Vagina (tissue), 2 donors: ENCODE measurements at places on chromosomes 6 and 20.

DNA sequence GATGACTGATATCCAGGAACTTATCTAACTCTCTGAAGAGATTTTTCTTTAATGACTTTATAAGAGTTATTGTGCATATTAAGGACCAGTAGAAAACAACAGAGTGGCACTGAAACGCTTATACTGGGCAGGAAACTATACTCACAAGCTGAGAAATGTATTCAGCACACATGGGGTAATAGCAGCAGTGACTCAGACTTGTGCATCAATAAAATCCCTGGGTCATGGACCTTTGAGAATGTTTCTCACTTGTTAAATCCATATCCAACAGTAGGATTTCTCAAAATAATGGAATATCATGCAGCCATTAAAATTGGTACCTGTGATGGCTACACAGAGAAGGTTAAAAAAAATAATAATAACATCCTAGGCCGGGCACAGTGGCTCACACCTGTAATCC is 219.5 kb downstream of the BTBD9 start:
- no peak overlapping the region for H3K27ac ChIP-seq
- no peaks in the 10 kb centered on the region for H3K4me1 ChIP-seq
- H3K4me3 ChIP-seq = no peak overlapping the region
- no peaks in the 10 kb centered on the region for H3K27me3 ChIP-seq
- no peaks in the 10 kb centered on the region for H3K36me3 ChIP-seq

DNA sequence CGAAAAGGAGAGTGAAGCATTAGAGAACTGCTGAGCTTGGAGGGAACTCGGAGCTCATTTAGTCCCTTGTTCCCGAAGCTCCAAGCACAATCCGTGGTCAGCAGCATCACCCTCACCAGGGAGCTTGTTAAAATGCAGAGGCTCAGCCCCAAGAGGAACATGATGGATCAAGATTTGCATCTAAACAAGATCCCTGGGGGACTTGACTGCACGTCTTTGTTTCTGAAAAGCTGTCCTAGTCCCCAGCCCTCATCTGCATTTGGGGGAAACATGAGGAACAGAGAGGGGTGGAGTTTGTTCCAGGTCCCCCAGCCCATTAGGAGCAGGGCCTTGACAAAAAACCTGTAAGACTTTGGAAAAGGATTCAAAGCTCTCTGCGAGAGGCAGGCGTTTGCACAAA is 4.1 kb upstream of the LBP start:
- H3K27me3 ChIP-seq = no peaks in the 10 kb centered on the region
- DNase-seq = no peak
- no peak overlapping the region for H3K4me3 ChIP-seq
- no peaks in the 10 kb centered on the region for H3K36me3 ChIP-seq
- H3K4me1 ChIP-seq = peaks cover 15% of the 10 kb centered on the region
- no peak overlapping the region for H3K27ac ChIP-seq

DNA sequence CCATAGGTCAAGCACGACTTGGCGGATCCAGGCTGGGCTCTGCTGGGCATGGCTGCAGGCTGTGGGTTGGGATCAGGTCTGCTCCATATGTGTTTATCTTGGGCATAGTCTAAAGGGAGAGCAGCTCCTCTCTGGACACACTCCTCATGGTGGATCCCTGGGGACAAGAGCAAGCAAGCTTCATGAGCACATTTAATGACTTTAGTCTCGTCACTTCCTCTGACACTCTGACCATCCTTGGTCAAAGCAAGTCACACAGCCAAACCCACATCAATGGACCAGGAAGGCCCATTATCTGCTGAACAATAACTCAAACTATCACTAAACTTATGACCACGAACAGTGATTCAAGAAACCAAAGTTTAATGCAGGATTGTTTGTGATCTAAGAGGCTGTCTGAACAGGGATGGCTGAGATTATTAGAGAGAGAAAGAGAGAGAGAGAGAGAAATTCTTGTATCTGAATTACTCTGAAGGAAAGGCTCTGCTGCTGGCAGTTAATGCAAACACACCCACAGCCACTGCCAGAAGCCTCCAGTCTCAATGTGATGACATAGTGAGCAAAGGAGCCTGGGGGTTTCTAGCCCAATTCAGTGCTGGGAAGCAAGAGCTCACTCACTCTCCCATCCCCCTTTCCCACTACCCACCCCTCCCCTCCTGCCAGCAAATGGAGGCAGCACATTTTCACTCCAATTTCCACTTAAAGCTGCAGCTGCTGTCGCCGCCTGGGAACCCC is 490.2 kb upstream of the SULF2 start:
- no peak overlapping the region for H3K27ac ChIP-seq
- peaks cover 8% of the 10 kb centered on the region for H3K4me1 ChIP-seq
- no peaks in the 10 kb centered on the region for H3K27me3 ChIP-seq

DNA sequence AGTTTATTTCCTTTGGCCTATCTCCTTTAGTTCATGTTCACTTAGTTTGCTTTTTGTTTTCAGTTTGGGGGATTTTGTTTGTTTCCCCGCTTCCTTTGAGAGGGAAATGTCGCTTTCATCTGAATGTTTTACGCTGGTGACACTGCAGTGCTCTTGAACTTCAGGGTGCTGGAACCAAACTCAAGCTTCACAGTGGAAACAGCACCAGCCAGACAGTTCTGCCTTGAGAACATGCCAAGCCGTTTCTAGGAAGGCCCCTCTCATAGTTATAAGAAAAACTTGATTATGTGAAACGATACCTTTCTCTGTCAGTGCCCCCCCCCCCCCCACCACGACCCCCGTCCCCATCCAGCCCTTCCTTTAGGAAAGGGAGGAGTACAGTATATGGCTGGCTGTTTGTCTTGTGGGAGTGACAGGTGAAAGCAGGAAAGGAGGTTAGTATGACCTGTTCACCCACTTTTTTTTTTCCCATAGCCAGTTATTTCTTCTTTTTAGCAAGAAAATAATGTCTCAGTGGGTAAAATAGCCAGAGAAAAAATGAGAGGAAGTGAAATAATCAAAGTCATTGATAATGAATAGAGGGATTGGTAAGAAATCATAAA is 130.1 kb downstream of the LRRC1 start:
- H3K4me1 ChIP-seq = peaks cover 31% of the 10 kb centered on the region
- no peaks in the 10 kb centered on the region for H3K27me3 ChIP-seq
- no peak for DNase-seq
- no peak overlapping the region for H3K4me3 ChIP-seq

GRCh38 chr20:45080867-45081624 is 19.9 kb downstream of the KCNS1 start:
- no peak overlapping the region for H3K4me3 ChIP-seq
- no peaks in the 10 kb centered on the region for H3K27me3 ChIP-seq
- no peaks in the 10 kb centered on the region for H3K4me1 ChIP-seq
- no peak for DNase-seq
- peaks cover 21% of the 10 kb centered on the region for H3K36me3 ChIP-seq

GRCh38 chr6:16224409-16224808 is 14.0 kb upstream of the GMPR start:
- H3K27ac ChIP-seq = no peak overlapping the region
- H3K4me3 ChIP-seq = no peak overlapping the region
- H3K27me3 ChIP-seq = no peaks in the 10 kb centered on the region
- peaks cover 3% of the 10 kb centered on the region for H3K4me1 ChIP-seq
- H3K36me3 ChIP-seq = no peaks in the 10 kb centered on the region
- DNase-seq = no peak

DNA sequence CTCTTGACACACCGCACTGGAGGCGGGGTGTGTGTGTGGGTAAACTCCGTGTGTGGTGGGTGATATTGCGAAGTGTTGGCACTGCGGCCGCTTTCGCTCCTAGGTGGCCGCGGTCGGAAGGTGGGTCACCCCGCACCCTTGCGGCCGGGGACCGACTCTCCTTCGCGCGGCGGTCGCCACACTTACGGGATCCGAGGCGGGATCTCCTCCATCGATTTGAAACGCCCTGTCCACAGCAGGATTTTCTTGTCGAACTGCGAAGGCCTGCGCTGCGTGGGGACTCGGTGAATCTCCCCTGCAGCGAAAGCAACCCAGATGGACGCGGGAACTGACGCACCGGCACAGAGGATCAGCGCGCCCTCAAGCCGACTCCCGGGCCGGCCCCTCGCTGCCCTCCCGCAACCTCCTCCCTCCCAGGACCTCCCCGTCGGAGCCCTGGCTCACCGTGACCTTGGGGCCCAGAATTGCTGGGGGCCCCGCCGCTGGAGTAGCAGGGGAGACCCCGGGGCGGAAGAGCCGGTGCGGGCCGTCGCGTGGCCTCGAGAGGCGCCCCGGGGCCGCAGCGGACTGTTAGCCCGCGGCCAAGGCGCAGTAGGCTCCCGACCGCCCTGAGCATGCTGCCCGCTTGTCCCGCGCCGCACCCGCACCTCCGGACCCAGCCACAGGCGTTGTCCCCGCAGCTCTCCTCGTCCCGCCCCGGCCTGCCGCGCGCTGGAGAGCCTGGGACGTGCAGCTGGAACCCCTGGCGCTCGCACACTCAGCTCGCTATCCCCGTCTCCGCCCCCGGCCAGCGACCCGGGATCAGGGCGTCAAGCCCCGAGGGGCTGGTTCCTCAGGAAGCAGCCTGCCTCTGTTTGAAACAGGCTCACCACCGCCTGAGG is at the start of gene FAM162B:
FAM162B (minus strand) TSS at position 759 of the 881 bp plus-strand sequence; CDS start at position 616, 143 bp downstream.
- peaks cover 6% of the 10 kb centered on the region for H3K27me3 ChIP-seq
- H3K4me3 ChIP-seq = peak within 1 kb of the TSS; percentile 75
- peaks cover 16% of the 10 kb centered on the region for H3K4me1 ChIP-seq
- DNase-seq = no peak
- peak within 1 kb of the TSS; percentile 86 for H3K27ac ChIP-seq
- H3K36me3 ChIP-seq = no peaks in the 10 kb centered on the region

DNA sequence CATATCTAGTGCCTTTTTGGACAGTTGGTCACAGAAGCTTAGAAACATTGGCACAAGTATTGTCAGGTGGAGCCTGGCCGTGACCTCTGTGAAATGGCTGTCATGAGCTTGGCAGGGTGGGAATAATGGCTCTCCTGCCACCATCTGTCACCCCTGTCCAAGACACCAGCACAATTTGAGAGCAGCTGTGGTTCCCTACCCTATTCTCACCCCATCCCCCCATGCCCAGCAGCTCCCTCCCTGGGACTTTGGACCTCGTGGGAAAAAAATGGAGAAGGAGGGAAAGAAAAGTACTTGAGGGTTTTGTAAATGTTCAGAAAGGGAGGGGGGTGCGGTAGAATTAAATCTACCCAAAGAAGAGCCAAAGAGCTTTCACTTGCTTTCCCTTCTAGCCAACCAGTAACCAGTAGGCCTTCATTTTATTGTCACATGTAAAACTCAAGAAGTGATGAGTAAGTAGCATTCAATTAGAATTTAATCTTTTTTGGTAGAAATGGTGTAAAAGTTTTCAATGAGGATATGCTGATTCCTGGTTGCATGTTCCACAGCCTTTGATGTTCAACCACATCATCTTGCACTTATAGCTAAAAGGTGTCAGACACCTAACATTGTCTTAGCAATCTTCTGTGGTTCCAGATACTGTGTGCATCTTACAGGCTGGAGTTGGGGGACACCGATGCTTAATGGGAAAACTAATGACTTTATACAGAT is 263.5 kb upstream of the TAB2 start:
- no peaks in the 10 kb centered on the region for H3K27me3 ChIP-seq
- H3K36me3 ChIP-seq = no peaks in the 10 kb centered on the region
- H3K27ac ChIP-seq = no peak overlapping the region
- no peak overlapping the region for H3K4me3 ChIP-seq
- no peak for DNase-seq
- no peaks in the 10 kb centered on the region for H3K4me1 ChIP-seq

- H3K27me3 ChIP-seq = no peaks in the 10 kb centered on the region
- H3K4me1 ChIP-seq = peaks cover 20% of the 10 kb centered on the region
- no peak overlapping the region for H3K27ac ChIP-seq
- DNase-seq = no peak
These were observed 839.4 kb downstream of the MAFB start for GRCh38 chr20:39849664-39850063.

- peaks cover 44% of the 10 kb centered on the region for H3K4me1 ChIP-seq
- no peaks in the 10 kb centered on the region for H3K27me3 ChIP-seq
- H3K4me3 ChIP-seq = peak overlapping the region; percentile 96
- H3K27ac ChIP-seq = peak overlapping the region; percentile 92
- no peak for DNase-seq
These were observed 896 bp upstream of the RNASET2 start for GRCh38 chr6:166957087-166957804.
